ENCODE measurements at places on chromosomes 6 and 20.

GRCh38 chr6:22756365-22756764 lies 187.0 kb downstream of the HDGFL1 start:
- DNase-seq: no peak

- DNase-seq: no peak
These were observed 22.9 kb downstream of the GTF2H5 start for GRCh38 chr6:158191032-158191431.

- DNase-seq: peak; percentile 80
These were observed 6.0 kb upstream of the FASTKD5 start for GRCh38 chr20:3165473-3166337.

DNA sequence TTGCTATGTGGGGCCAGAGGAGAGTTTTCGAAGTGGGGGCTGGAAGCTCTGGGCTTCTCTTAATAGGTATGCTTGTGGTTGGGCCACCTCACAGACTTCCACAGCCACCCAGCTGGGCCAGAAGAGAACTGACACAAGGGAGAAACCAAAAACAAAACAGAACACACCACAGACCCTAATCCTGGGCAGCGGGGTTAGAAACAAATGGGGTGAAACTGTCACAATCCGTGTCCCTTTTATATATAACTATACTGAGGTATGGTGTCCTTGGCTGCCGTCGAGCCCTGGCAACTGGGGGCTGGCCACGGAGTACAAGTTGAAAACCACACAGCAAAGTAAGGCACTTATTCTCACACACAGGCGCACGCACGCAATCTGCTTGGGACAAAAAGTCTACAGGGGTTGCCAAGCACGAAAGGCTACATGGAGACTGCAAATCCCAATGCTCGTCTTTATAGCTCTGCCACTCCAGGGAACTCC lies 78.3 kb downstream of the TRAM2 start:
- no peak for DNase-seq

GRCh38 chr6:101263596-101263995 lies 129.9 kb upstream of the GRIK2 start:
- DNase-seq: no peak

GRCh38 chr6:165929607-165930006 lies 238.0 kb downstream of the TBXT start:
- no peak for DNase-seq

- no peak for DNase-seq
These were observed 42.1 kb downstream of the TRAF3IP2 start for GRCh38 chr6:111563581-111563980.

DNA sequence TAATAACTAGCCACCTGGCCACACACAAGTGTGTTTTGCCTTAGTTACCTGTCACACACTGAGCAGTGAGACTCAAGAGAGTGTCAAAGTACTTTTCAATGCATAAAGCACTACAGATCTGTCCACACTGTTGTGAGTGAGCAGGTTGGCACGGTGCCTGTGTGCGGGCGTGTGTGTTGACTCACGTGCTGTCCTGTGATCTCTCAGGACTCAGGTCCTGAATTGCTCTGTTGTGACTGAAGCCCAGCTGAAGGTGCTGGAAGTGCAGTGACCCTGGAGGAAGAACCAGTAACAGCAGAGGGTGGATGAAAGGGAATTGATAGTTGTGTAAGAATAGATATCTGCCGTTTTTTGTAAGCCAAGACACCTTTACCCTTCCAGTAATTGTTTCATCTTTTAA lies 18.3 kb downstream of the SLC16A10 start:
- DNase-seq: no peak

DNA sequence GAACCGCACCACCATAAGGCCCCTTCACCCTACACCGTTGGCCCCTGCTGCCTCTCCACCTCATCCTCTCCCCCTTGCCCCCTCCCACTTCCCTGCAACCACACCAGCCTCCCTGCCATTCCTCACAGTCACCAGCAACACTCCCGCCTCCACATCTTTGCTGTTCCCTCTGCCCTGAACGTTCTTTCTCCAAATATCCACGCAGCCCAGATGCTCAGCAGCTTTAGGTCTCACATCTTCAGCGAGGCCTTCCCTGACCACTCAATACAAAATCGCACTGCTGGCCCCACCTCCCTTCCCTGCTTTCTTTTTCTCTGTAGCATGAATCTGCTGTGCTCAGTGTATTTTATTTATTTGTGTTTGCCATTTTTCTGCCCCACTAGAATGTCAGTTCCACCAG lies 20.5 kb downstream of the ITPR3 start:
- no peak for DNase-seq

All from right hindlimb (tissue), 1 donor.